Activated naive CD4-positive, alpha-beta T cell treated with Interleukin-2 at 50 U/mL for 16 hours (primary cell): ENCODE measurements at places on chromosomes 2 and 18.

DNA sequence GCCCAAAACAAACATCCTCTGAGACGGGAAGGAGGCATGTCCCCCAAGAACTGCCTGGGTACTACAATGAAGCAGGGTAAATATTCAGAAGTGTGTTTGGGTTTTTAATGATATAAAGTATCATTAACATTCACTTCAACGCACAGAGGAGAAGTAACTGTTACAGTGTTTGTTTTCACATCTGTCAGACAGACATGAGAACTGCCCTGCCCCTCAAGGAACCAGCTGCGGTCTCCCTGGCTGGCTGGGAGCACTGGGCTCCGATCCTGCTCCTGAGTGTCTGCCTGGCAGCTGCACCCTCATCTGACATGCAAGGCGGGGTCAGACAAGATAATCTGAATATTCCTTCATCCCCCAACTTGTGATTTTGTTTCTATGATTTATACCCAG lies 75.6 kb downstream of the MBP start:
- DNase-seq, result no peak

DNA sequence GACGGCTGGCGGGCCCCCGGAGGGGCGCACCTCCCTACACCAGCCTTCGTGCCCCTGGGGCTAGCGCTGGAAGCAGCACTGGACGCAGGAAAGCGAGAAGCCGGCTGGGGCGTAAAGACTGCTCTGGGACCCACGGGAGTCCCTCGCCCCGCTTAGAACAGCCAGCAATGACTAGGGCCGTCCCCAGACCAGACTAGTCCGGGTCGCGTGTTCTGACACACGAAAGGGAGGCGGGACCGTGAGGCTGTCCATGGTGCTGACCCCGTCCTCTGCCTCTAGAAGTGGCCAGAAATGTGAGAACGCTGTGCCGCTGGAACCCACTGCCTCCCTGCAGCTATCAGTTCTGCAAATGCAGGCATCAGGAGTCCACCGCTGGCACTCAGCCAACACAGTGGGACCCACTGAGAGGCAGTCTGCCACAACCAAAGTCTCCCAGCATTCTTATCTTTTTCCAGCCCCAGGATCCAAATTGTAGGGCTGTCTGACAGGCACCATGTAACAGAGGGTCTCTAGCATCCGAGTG lies at the start of gene UCN:
TSS of gene UCN (minus strand) at position 87 of the 523 bp plus-strand sequence. CDS start 550 bp downstream, outside the sequence.
- no peak for DNase-seq

DNA sequence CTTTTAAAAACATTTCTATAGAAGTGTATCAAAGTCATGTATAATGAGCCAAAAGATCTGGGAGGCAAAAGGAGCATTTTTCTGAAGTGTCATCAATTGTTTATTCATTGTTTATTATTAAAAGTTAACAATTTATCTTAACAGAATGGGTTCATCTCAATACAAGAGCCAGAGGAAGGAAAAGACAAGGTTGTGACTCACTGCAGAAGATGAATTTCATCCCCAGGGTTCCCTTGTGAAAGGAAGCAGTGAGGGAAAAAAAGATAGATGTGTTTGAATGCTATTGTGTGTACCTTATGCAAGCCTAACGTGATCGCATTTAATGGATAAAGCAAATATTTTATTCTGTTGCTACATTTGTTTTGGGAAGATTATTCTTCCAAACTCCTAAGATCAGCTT lies 286.3 kb downstream of the PIEZO2 start:
- DNase-seq, result no peak

DNA sequence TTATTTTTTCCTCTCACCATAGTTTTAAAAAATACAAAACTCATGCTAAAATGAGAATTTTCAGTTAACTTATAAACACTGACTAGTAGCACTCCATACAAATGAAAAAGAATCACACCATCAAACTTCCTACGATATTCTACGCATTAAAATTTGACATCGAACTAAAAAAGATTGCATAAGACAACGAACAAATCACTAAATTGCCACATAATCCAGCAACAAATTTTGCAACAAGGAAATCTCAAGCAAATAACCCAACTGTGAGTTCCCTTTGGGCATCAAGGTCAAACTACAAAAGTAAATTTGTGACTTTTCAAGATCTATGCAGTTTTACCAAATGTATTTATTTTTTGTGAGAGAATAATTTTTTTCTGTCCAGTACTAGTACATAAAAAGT lies 1.5 kb downstream of the MAP3K2 start:
- no peak for DNase-seq

- no peak for DNase-seq
Measured at GRCh38 chr2:239760596-239760995, 264.5 kb downstream of the NDUFA10 start.
